ENCODE measurements at places on chromosomes 7 and 10.

- H3K4me3 ChIP-seq = no peak overlapping the region
- H3K36me3 ChIP-seq = no peaks in the 10 kb centered on the region
- no peaks in the 10 kb centered on the region for H3K27me3 ChIP-seq
- peaks cover 17% of the 10 kb centered on the region for H3K4me1 ChIP-seq
These were observed 252.0 kb downstream of the PTEN start for GRCh38 chr10:88115407-88115806.

GRCh38 chr7:15543256-15543655 is 18.6 kb downstream of the AGMO start:
- no peak for DNase-seq
- no peak overlapping the region for H3K4me3 ChIP-seq
- no peaks in the 10 kb centered on the region for H3K4me1 ChIP-seq
- no peaks in the 10 kb centered on the region for H3K36me3 ChIP-seq
- H3K27me3 ChIP-seq = no peaks in the 10 kb centered on the region
- no peak overlapping the region for H3K27ac ChIP-seq

GRCh38 chr10:13890233-13891127 is 303.7 kb downstream of the PRPF18 start:
- peaks cover 13% of the 10 kb centered on the region for H3K4me1 ChIP-seq
- H3K36me3 ChIP-seq = no peaks in the 10 kb centered on the region
- DNase-seq = peak; percentile 73
- peaks cover 9% of the 10 kb centered on the region for H3K27me3 ChIP-seq
- peak overlapping the region; percentile 60 for H3K4me3 ChIP-seq

GRCh38 chr7:122791959-122792545 is 89.3 kb upstream of the RNF148 start:
- no peak for DNase-seq
- H3K27ac ChIP-seq = no peak overlapping the region
- no peaks in the 10 kb centered on the region for H3K36me3 ChIP-seq
- H3K4me3 ChIP-seq = no peak overlapping the region

DNA sequence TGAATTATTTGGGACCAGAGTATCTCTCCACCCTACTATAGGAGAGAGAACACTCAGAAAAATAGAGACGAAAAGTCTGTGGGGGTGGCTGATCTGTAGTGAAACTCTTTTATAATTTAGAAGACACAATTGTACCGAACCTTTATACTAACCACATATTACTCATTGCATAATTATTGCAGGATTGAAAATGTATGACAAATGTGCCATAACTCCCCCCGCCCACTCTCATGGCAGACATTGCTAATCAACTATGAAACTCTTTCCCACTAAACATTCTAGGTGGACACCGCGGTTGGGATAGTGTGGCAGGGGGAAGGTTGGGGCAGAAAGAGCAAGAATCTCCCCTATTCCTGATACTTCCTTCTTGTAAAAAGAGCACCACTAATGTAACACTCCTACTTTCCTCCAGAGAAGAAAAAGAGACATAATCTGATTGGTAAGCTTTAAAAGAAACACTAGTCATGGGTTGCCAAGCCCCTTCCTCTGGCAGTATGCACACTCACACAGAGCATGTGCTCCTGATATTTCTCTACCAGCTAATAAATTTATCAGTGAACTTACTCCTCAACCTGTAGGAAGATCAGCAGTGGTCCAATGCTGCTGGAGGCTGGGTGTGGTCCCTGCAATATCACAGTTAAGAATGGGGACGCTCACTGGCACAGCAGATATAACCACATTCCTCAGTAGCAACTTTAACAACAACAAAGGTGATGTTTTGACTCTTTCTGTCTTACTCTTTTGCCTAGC is 18.7 kb upstream of the ARID5B start:
- H3K4me3 ChIP-seq = no peak overlapping the region
- no peak overlapping the region for H3K27ac ChIP-seq
- H3K27me3 ChIP-seq = no peaks in the 10 kb centered on the region
- no peak for DNase-seq
- no peaks in the 10 kb centered on the region for H3K4me1 ChIP-seq
- H3K36me3 ChIP-seq = no peaks in the 10 kb centered on the region

Measured in lower lobe of right lung (tissue), 2 donors.